ENCODE measurements at places on chromosomes 3 and 15.

DNA sequence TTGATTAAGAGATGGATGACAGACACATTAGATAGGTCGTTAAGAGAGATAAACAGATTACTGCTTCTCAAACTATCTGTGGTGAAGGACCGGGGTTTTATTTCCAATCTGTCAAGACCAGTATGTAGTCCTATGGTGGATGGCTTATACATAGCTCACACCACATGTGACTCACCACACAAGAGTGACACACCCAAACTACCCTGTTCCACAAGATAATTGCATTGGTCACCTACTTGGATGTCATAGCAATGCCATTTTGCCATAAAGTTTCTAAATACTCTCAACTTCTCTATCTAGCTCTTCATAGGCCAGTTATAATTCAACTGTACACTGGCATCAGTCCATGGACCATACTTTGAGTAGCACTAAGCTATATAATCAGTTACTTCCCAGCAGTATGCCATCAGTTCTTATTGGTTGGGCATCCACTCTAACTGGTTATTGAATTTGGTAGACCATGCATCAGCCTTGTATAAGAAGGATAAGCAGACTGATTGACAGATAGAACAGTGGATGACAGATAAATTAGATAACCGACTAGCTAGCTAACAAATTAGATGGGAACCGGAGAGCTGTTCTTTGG is 11.6 kb downstream of the WWTR1 start:
- no peak for DNase-seq

- DNase-seq, result no peak
Observed at GRCh38 chr3:152870027-152870426, 35.1 kb downstream of the P2RY1 start.

GRCh38 chr3:146044046-146044445 is 116.9 kb downstream of the PLOD2 start:
- no peak for DNase-seq

DNA sequence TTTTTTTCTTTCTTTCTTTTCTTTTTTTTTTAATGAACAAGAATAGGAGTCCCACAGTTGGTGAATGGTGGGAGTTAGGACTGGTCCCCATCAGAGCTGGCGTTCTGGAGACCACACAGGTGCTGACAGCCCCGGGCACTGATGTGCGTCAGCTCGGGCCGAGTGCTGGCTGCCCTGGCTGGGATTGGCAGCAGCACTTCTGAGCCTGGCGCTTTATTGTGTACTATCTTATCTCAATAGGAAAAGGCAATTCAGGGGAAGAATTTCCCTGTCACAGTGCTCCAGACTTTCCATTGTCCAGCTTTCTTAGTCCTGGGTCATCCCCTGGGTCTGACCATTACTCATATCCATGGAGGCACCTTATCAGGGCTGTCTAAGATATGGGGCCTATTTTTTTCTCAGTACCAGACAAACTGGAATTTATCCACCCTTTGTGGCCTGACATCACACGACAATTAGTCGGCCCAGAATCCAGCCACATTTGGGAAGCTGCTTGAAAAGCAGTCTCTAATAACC is 54.1 kb downstream of the TMEM44 start:
- no peak for DNase-seq

- no peak for DNase-seq
Observed at GRCh38 chr3:129046732-129047552, 13.6 kb upstream of the GP9 start.

- DNase-seq, result no peak
Observed at GRCh38 chr3:185978516-185978915, 40.7 kb upstream of the TRA2B start.

- no peak for DNase-seq
Observed at GRCh38 chr15:75431270-75431669, 20.2 kb downstream of the SIN3A start.

DNA sequence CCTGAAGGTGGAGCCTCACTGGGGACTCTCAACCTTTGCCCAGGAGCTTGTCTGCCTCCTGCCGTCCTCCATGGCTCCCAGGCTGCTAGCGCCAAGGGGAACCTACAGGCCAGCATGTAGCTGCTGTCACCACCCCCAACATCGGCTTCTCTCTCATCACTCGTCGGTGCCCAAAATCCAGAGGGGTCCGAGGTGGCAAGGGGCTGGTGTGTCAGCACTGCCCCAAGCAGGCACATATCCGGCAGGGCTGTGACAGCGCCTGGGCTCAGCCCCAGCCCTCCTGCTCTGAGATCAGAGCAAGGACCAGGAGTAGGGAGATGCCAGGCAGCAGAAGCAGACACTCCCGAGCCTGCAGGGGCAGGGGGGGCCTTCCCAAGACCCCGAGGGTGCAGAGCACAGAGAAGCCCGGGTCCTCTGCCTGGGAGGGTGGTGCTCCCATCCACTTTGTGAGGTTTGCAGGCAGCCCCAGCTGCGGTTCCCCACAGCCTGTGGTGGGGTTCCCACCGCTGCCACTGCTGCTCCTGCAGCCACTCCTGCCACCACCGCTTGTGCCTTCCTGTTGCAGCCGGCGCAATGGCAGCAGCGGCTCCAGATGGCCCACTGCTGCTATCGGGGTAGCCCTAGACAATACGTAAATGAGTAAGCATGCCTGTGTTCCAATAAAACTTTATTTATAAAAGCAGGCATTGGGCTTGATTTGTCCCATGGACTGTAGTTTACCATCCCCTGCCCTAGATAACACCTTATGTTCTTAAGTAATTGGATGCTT is 451.0 kb downstream of the EPHA6 start:
- no peak for DNase-seq

- no peak for DNase-seq
Observed at GRCh38 chr15:31934821-31935220, 95.5 kb upstream of the CHRNA7 start.

GRCh38 chr15:73865379-73865778 is 8.0 kb upstream of the TBC1D21 start:
- DNase-seq, result no peak

All from NCI-H2081 treated with DMSO at 0.1 percent for 48 hours (cell line).